HEK293T (cell line): ENCODE measurements at places on chromosomes 5 and 9.
A peak's percentile ranks its signal among the peaks of the same experiment; 100 is the strongest.

DNA sequence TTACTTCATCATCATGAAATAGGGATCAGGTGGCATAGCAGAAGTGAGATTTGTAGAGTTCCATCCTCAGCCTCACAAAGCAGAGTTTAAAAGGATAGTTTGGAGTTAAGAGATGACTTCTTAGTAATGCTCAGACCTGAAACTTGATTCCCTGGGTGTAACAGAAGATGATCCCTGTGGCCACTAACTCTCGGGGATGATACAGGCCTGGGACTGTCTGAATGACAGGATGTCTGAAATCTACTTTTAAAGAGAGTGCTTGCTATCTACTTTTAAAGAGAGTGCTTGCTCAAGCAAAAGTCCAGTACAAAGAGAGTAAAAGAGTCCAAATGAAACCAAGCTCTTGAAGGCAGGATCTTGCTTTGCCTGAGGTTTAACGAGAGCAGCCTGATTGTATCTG, 14.6 kb downstream of the ADAMTS16 start:
- no peak for DNase-seq

DNA sequence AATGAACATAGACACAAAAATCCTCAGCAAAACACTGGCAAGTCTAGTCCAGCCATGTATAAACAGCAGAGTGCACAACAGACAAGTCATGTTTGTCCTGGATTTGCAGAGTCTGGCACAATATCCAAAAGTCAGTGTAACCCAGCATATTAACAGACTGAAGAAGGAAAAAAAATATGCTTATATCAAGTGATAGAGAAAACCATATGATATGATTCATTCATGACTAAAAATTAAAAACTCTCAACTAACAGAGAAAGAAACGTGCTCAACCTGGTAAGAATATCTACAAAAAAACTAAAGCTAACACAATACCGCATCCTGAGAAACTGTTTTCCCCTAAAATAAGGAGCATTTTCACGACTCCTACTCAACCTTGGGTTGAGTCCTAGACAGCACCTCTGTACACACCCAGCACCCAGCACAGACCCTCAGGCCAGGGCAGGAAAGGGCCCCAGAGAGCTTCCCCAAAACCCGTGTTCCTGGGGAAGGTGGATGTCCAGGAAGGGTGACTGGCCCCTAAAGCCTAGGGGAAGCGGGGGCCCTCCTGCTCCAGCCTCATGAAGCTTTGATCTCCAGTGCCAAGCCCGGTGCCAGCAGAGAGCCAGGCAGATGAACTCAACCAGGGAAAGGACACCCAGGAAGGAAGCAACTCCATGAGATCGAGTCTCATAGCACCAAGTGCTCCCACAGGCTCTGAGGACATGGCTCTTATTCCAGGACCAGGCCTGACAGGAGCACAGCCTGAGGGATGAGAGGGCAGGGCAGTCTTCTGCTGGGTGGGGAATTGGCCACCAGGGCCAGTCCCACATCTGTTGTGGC, 38.9 kb downstream of the ADAMTS2 start:
- DNase-seq: no peak

DNA sequence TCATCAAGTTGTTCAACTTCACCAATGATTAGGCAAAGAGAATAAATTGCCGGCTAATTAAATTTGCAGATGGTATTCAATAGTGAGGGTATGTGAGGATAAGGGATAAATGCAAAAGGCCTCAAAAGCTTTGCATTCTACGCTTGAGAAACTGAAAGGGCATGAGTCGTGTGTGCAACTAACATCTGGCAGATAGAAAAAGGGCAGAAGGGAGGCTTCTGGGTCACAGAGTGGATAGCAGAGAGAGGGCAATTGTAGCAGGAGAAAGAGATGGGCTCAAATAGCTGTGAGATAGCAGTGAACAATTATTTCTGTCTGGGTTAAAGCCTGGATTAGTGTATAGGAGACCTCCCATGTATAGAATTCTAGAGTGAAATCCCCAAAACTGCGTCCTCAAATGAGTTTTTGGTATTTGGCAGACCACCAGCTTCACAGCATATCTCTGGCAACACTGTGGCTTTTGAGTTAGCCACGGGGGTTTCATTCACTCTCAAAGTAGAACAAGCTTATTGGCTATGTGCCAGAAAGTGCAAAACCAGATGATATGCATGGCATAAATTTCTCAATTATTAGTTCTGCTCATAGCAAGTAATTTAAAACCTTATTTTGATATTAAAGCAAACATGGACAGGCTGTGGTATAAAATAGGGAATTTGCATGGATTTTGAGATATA, 586.3 kb downstream of the BRINP1 start:
- no peak for DNase-seq

DNA sequence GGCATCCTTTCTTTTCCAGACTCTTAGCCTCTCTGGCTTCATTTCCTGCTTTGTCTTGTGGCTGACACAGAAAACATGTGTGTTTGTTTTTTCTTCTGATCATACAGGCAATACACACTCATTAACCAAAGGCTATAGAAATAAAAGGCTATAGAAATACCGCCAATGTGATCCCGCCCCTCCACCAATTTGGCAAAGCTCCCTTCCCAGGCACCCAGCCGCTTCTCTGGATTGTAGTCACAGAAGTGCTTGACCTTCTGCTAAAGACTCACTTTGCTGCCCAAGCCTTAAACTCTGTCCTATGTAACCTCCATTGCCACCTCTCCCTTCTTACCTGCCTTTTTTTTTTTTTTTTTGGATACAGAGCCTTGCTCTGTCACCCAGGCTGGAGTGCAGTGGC, 5.3 kb downstream of the TXNDC15 start:
- no peak for DNase-seq

GRCh38 chr5:156191547-156191946, 135.4 kb upstream of the SGCD start:
- DNase-seq: no peak

- DNase-seq: no peak
Measured at GRCh38 chr5:117859176-117859575, 1129.2 kb downstream of the DTWD2 start.

- DNase-seq: no peak
Measured at GRCh38 chr5:116492016-116492623, 82.5 kb downstream of the SEMA6A start.

DNA sequence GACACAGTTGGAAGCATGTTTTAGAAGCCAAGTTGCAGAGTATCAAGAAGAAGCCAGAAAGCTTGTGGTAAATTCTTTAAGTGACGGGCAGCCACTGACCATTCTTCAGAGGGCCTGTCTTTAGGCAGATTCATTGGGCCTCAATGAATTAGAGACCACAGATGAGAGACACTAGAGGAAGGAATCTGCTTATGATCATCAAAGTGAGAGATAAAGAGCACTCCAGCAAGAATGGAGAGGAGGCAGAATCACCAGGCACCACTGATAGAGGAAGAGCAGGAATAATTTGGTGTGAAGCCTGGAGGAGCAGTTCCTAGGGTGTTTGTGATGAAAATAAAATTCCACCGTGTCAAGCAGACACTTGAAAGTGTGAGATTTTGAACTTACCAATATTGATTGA, 365.9 kb upstream of the SLC30A5 start:
- DNase-seq: no peak

- DNase-seq: no peak
Measured at GRCh38 chr5:59800347-59800893, 93.1 kb downstream of the PDE4D start.

DNA sequence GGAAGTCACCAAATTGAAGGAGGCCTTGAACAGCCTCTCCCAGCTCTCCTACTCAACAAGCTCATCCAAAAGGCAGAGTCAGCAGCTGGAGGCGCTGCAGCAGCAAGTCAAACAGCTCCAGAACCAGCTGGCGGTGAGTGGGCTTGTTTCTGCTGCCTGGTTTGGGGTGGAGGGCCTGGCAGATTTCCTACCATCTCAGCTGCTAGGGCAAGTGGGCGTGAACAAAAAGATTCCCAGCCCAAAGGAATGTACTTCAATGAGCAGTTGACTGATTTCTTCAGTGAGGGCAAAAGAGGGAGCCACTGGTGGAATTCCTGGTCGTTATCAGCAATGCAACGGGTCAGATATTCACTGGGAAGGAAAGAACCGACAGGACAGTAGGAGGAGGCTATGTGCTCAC, 12.6 kb upstream of the TTC23L start:
- no peak for DNase-seq

DNA sequence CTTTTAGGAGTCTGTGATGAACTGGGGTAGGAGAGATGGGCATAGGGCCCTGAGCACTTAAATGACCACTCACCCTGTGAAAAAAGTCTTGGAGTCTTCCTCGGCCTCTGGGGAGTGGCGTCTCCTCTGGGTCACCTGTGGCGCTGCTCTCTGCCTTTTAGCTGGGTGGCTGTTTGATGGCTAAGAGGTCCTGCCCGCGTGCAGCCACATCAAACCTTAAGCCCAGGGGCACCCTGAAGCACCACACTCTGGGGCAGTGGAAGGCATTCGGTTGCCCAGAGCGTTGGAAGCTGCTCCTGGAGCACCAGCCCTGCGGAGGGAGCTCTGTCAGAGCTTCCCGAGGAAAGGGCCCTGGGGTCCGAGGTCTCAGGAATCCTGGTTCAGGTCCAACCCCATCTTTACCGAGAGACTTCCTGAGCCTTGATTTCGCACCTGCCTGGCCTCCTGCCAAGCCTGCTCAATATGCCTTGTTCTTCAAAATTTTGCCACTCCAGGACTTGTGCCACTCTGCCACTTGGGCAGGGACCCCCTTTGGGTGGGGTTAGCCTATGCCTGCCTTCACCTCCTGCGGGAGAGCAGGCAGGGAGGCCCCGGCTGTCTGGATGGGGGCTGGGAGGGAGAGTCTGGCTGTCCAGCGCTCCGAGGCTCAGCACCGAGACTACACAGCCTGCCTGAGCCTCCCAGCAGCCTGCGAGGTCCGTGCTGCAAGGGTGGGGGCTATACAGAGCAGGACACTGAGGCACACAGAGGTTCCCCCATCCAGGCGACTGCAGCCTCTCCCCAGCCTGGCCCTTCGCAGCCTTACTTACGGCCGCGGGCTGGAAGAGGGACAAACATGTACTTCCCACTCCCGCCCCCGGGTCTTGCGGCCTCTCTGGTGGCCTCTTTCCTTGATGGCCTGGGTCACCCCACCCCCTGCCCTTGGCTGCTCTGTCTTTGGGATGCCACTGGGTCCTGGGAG, 63.4 kb upstream of the RNU6ATAC start:
- no peak for DNase-seq

GRCh38 chr9:118366228-118366627, 662.0 kb downstream of the TLR4 start:
- no peak for DNase-seq

GRCh38 chr9:115739096-115739875, 414.3 kb upstream of the PAPPA start:
- no peak for DNase-seq

- DNase-seq: peak; percentile 2
Measured at GRCh38 chr9:93830012-93830596, 125.1 kb downstream of the BARX1 start.

- no peak for DNase-seq
Measured at GRCh38 chr5:73994963-73995362, 369.0 kb downstream of the ARHGEF28 start.
